ENCODE measurements at places on chromosomes 5 and 9.

DNA sequence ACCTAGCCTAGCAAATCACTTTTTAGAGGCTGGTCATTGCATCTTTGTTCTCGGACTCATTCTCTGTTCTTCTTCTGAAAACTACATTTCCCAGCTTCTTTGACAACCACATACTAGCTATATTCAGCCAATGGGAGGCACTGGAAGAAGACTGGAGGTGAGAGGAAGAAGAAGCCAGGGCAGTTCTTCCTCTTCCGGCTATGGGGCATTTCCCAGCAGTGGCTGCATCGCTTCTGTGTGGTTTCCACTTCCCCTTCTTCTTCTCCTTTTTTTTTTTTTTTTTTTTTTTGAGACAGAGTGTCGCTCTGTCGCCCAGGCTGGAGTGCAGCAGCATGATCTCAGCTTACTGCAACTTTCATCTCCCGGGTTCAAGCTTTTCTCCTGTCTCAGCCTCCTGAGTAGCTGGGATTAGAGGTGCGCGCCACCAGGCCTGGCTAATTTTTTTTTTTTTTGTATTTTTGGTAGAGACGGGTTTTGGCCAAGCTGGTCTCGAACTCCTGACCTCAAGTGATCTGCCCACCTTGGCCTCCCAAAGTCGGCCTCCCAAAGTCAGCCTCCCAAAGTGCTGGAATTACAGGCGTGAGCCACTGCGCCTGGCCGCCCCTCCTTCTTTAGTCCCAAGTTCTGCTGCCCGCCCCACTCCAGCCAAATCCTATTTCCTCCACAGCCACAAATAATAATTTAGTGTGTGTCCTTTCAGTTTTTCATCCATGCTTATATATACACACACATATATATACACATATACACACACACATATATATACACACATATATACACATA, 6.9 kb upstream of the UBAP1 start:
- DNase-seq = no peak

DNA sequence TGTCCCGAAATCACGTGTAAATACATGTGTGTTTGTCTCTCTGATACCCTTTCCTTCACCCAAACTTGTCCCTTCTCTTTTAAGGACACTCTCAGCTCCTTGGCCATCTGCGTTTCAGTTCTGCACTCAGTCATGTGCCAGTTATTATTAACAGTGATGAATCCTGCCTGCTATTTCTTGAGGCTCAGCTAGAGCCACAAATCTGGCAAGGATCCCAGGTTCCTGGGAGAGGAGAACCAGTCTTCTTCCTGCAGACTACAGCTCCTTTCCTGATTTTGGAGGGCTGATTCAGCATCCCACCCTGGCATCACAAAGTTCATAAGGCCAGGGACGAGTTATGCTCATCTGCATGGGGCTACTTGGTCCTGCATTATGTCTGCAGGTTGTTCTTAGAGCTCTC, 5.6 kb downstream of the MAMDC2 start:
- no peak for DNase-seq

GRCh38 chr9:126702151-126703001, 88.6 kb downstream of the LMX1B start:
- peak; percentile 5 for DNase-seq

GRCh38 chr5:110063640-110064602, 374.2 kb downstream of the MAN2A1 start:
- no peak for DNase-seq

DNA sequence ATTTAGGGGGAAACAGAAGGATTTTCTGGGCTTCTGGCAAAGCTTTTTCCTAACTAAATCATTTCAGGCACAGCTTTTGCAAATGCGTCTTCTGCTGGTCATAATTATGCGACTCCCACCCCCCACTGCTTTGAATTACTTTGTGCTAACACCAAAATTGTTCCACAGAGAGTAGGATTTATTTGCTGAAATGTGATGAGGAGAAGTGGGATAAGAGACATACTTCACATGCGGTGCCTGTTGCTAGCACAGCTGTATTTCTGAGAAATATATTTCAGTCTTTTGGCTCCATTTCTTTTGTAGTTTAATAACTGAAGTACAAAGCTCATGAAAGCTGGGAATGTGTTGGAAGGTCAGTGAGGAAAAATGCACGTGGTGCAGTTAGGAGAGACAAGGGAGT, 83.2 kb upstream of the TAS2R1 start:
- no peak for DNase-seq

DNA sequence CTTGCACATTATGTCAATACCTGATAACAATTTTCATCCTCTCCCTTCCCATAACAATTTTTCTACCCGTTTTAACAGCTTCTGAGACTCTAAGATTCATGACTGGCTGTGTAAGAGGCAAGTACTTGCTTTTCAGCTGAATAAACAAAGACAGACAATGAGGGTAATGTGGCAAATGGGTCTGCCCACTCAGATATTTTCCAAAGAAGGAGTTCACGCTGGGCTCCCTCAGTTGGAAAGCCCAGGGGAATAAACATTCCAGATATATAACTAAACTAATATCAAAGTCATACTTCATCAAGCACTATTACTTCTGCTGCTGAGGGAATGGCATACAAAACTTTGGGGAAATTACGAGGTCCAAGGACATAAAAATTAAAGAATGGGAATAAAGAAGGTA, 24.4 kb downstream of the MEGF9 start:
- no peak for DNase-seq

GRCh38 chr5:109830955-109831502, 141.3 kb downstream of the MAN2A1 start:
- DNase-seq = no peak

DNA sequence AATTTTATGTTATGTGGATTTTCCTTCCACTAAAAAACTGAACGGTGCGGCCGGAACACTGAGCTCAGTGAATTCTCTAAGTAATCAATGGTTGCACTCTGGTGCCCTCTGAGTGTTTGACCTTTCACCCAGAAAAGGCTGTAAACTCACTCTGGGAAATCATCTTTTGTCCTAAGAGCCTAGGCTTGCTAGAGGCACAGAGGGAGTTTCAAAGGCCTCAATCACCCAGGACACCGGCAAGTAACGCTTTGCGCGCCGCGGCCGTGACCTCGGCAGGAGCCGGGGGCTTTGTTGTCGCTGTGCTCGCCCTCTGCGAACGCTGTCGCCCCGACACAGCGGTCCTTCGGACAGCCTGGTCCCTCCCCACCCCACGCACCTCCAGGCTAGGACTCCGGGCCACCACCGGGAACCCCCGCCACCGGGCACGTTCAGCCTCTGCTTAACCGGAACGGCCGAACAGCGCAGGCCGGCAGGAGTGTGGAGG, 703 bp downstream of the ISCA1 start:
- no peak for DNase-seq

All from NCI-H1694 (cell line).